ENCODE measurements at places on chromosomes 2 and 18.

GRCh38 chr2:64092502-64092901 lies 51.7 kb downstream of the PELI1 start:
- DNase-seq, result no peak

GRCh38 chr18:72187956-72188355 lies 356.2 kb downstream of the CBLN2 start:
- DNase-seq, result no peak

DNA sequence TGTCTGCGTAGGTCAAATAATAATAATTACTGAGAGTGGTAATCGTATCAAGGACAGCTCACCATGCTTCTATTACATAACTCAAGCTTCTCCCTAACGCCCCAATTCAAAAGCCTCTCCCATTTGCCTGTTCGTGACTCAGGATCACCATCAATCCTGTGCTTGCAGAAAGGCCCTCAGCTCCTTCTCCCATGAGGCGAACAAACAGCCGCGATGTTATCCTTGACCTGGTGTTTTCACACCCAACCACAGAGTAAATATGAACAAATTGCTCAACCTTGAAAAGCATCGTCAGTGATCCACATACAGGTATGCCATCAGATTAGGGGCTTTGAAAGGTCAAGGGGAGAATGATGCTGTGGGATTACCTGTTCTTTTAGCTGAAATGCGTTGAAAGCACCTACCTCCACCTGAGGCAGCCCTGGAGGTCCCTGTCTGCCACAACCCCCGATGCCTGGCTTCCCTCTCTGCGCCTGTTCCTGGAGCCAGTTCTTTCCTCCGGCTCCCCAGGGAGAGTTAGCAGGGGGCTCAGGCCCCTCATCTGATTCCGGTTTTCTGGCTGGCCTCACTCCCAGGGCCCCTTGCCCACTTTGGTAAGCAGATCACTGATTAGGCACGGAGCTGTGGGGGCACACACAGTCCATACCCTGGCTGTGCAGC lies 39.1 kb upstream of the ODC1 start:
- DNase-seq, result no peak

- no peak for DNase-seq
Observed at GRCh38 chr2:43293744-43294695, 67.6 kb upstream of the ZFP36L2 start.

DNA sequence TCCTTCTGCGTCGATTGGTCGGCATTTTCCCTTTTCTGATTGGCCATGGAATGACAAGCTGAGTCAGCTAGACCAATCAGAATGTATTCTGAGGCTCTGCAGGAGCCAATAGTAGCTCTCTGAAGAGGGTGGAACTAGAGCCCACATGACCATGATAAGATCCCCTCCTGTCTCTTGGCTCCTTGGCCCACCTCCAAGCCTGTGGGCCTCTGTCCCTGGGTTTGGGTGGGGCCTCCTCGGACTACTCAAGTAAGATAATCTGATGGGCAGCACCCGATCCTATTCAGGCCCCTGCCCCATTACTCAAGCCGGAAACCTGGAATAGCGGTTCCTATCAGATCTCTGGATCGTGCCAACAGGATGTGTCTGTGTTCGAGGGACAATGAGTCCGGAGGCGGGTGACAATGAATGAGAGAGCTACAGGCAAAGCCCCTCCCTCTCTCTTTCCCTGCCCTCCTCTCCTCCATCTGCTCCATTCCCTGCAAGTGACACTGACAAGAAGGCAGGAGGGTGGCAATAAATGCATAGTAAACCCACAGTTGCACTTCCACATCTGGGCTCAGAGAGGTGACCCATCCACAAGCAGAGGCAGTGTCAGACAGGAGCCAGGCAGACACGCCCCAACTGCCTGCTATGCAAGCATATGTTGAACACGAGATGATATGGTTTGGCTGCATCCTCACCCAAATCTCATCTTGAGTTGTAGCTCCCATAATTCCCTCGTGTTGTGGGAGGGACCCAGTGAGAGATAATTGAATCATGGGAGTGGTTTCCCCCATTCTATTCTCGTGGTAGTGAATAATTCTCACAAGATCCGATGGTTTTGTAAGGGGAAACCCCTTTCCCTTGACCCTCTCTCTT lies 114.7 kb downstream of the TNS1 start:
- DNase-seq, result no peak

GRCh38 chr2:189698020-189698887 lies 23.8 kb downstream of the ANKAR start:
- DNase-seq, result no peak

GRCh38 chr2:8806885-8807704 lies 30.3 kb downstream of the KIDINS220 start:
- no peak for DNase-seq

- no peak for DNase-seq
Observed at GRCh38 chr2:84022810-84023431, 436.2 kb downstream of the SUCLG1 start.

- no peak for DNase-seq
Observed at GRCh38 chr2:105307962-105308361, 21.6 kb downstream of the TGFBRAP1 start.

- no peak for DNase-seq
Observed at GRCh38 chr2:80291656-80292055, 12.9 kb downstream of the LRRTM1 start.

GRCh38 chr2:187658952-187659525 lies 104.8 kb upstream of the TFPI start:
- DNase-seq, result no peak

DNA sequence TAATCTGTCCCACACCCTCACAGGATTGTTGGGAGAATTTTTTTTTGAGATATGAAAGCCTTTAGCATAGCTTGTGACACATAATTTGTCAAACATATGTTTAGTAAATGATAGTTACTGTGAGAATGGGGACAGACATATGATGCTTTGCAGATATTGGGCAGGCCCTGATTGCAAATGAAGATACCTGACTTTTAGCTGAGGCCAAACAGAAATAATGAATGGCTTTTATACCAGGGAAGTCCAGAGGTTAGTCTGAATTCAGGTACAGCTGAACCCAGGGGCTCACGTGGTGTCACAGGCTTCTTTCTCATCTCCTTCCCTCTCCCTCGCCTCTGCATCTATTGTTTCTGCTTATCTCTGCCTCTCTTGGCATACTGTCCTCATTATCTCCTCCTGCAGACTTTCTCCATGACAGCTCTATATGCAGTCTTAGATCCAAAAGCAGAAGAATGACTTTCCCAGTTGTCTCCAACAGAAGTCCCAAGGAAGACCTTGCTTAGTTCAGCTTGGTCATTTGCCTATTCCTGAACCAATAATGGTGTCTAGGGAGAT lies 4.9 kb upstream of the WNT10A start:
- DNase-seq, result no peak

- DNase-seq, result no peak
Observed at GRCh38 chr2:129201696-129202095, 777.8 kb upstream of the RAB6C start.

GRCh38 chr18:44080054-44080453 lies 600.6 kb upstream of the SETBP1 start:
- DNase-seq, result no peak

DNA sequence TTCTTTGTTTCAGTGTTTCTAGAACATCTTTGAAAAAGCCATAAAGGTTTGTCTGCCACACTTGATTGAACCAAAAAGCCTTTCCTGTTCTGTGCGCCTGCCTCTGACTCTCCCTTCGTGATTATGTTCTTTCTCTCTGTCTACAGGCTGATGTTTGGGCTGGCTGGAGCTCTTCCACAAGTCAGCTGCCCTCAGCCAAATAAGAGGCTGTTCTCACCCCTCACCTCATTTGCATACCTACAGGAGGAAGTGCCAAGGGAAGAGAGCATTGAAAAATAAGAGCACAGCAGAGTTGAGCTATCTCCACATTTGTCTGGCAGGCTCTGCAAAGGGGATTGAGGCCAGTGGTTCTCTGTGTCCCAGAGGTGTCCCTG lies 15.8 kb downstream of the INPP5D start:
- DNase-seq, result peak; percentile 31

DNA sequence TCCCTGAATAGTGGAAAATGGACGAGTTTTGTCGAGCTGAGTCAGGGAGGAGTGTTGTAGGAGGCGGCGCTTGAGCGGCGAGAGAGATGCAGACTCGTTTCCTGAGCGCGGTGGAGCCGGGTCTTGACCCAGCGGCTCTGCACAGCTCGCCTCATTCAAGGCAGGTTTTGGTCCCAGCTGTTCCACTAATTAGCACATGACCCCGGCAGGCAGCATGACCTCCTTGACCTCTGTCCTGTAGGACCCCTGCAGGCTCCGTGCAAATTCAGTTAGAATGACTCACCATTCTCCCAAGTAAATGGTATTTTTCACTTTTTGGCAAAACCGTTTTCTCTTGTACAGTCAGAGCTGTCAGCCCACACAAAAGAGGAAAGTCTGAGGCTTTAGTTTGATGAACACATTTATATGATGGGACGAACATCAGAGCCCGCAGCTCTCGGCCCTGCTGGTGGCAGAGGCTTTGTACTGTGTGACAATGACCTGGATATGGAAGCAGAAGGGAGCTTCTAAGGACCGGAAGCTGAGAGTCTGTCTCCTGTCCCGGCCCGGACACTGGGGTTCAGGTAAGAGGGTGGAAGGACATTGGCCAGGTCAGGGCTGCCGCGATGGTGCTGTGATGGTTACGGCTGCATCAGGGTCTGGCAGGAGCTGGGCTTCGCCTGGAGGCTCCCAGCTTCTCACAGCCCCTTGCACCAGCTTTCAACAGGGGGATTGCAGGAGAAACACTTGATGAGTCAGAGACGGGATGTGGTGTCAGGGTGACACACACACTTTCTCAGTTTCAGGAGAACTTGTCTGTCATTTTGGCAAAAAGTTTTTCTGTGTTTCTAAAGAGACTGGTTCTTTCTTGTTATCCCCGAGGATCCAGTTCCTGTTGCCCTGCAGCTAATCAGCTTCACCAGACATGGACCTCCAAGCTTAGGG lies 29.9 kb upstream of the ALKAL2 start:
- peak; percentile 56 for DNase-seq

GRCh38 chr2:177984749-177985148 lies 87.8 kb downstream of the PDE11A start:
- no peak for DNase-seq

DNA sequence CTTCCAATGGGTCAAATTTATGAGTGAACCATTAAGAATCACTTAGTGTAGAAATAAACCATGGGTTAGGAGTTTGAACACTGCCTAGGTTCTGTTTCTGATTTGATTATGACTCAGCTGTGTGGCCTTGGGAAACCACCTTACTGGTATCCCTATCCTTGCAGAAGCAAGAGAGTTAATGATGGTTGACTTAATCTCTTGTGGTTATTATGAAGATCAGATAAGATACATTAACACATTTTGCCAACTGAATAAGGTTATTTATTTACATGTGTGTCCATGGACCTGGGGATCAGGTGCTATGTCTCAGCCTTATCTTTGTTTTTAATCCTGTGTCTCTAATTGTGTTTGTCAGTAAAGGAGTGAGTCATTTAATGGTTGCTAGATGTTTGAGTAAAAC lies 5.4 kb upstream of the KCNJ13 start:
- DNase-seq, result no peak

DNA sequence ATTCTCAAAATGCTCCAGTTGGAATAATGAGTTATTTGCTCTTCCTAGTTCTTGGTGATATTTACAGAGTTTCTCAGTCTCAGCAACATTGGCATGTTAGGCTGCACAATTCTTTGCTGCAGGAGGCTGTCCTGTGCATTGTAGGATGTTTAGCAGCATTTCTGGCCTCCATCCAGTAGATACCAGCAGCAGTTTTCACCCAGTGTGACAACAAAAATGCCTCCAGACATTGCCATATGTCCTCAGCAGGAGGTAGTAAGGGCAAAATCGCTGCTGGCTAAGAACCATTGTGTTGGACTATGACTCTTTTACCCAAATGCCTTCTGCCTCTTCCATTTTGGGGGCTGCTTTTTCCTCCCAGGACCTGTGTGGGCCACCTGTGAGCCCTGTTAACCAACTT lies 50.4 kb downstream of the PAX8 start:
- no peak for DNase-seq

DNA sequence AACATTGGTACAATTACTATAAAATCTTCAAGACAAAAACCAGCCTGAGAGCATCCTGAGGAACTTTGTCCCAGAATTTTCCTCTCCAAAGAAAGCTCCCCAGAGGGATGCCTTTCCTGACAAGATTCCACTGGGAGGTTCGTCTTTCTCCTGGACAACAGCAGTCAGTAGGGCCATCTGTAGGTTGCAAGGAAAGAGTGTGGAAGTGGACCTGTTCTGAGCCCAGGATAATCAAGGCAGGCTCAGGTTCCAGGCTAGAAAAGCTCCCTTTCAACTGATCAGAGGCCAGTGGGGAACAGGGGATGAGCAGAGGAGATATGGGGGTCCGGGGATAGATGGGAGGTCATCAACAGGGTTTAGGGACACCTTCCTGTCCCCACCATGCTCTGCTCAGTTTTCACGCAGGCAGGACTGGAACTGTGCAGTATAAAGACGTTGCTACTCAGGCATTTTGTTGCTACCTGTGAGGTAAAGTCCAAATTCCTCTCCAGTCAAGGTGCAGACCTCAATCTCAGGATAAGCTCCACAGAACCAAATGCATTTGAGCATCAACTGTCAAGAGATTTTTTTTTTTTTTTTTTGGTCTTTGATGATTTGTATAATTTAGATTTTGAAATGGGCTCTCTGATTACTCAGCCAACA lies 126.2 kb downstream of the STRN start:
- no peak for DNase-seq

DNA sequence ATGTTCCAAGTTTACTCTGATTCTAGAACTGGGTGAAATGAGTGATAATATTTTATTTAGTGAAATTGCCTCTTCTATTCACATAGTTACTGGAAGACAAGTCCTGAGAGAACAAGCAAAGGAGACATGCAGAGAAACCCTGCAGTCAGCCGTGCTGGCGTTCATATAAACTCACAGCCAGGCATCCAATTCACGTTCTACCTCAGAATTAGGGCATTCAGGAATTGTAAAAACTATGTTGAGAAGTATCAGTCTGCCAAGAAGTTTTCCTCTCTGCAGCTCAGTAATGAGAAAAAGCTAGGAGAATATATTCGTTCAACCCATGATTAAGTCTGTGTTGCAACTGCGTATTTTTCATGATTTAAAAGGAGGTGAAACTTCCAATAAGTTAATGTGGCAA lies 156.2 kb upstream of the DSEL start:
- no peak for DNase-seq

GRCh38 chr2:20350041-20350712 lies 467 bp downstream of the PUM2 start:
- peak; percentile 86 for DNase-seq

DNA sequence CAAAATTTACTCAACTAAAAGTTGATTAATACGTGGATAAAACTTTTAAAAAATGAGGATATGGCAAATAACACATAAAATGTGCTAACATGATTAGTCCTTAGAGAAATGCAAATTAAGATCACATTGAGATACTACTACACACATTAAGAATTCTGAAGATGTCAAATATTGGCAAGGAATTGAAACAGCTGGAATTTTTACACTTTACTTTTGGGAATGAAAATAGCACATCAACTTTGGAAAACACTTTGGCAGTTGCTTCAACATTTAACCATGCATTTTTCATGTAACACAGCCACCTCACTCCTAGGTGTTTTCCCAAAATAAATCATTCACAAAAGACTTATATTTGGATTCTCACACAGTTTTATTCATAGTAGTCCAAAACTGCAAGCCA lies 687.9 kb upstream of the SETBP1 start:
- DNase-seq, result no peak

- no peak for DNase-seq
Observed at GRCh38 chr2:3491306-3491705, 28.0 kb downstream of the ADI1 start.

- DNase-seq, result no peak
Observed at GRCh38 chr18:72672364-72673184, 128.4 kb upstream of the CBLN2 start.

GRCh38 chr2:16014041-16014787 lies 73.9 kb downstream of the MYCN start:
- DNase-seq, result no peak

- DNase-seq, result no peak
Observed at GRCh38 chr2:98804736-98805135, 73.8 kb upstream of the MGAT4A start.

- no peak for DNase-seq
Observed at GRCh38 chr2:147916723-147917122, 71.9 kb downstream of the ACVR2A start.

Measured in activated T-cell treated with anti-CD3 and anti-CD28 coated beads, Interleukin-2, amount 50 U/mL, for 24 hours (primary cell).